Activated CD4-positive, alpha-beta T cell treated with anti-CD3 and anti-CD28 coated beads, Interleukin-2, amount 10 ng/mL, durations not matched to agents 24 days and 14 days (primary cell): ENCODE measurements at places on chromosomes 3 and 15.

- peak; percentile 99 for DNase-seq
Observed at GRCh38 chr3:122415762-122416654, at the start of gene WDR5B. Gene WDR5B (minus strand): TSS chr3:122416062. CDS start chr3:122415528, 534 bp downstream.

GRCh38 chr3:127373441-127374085 is 85.7 kb upstream of the PRR20G start:
- DNase-seq: no peak

- DNase-seq: no peak
Observed at GRCh38 chr3:68802111-68802870, 130.1 kb downstream of the TAFA4 start.

GRCh38 chr3:186964616-186965015 is 34.3 kb downstream of the ST6GAL1 start:
- no peak for DNase-seq
